ENCODE measurements at places on chromosomes 7 and 10.

DNA sequence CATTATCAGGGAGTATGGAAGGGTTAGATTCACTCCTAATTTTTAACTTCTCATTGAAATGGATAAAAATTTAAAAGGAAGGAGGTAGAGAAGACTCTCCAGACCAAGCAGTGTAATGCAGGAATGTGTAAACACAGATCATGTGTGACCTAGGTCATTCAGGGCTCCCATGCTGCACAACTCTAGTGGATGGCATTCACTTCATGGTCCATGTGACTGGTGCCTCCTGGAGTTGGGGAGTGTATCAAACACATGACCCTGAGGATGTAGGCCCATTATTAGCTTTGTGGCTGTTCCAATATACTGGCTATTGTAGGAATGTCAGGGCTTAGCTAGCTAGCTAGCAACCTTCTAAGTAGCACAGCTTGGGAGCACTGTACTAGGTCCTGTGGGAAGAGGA is 109.9 kb downstream of the SLC25A13 start:
- DNase-seq, result no peak

GRCh38 chr7:4190010-4190981 is 491.8 kb upstream of the FOXK1 start:
- DNase-seq, result no peak

GRCh38 chr7:134547397-134548054 is 1.4 kb upstream of the AKR1B15 start:
- no peak for DNase-seq

DNA sequence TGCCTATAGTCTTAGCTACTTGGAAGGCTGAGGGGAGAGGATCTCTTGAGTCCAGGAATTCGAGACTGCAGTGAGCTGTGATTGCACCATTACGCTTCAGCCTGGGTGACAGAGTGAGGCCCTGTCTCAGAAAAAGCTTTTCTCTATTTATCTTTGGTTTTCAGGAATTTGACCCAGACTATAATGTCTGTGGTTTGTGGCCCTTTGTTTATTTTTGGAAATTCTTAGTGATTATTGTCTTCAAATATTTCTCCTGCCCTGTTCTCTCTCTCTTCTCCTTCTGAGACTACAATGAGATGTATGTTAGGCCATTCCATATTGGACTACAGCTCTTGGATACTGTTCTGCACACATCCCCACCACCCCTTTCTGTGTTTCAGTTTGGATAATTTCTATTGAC is 4.7 kb downstream of the MUC12 start:
- no peak for DNase-seq

DNA sequence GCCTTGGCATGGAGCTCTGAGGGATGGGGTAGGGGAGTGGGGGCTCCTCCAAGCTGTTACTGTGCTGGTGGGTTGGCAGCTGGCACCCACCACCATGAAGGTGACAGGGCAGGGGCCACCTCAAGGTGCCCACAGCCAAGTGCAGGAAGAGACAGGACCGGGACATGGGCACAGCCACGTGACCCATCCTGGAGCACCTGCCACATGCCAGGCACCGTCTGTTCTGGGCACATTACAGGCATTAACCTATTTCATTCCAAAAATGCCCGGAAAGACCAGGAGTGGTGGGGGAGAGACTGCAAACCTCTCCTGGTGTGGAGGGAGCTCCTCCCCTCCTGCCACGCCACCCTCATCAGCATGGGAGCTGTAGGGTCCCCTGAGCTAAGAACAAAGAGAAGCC is 56.7 kb downstream of the CAMK2B start:
- DNase-seq, result no peak

- DNase-seq, result peak; percentile 44
These were observed 72.4 kb upstream of the SP4 start for GRCh38 chr7:21355406-21355874.

- no peak for DNase-seq
These were observed 64.2 kb upstream of the MEOX2 start for GRCh38 chr7:15750727-15751126.

- no peak for DNase-seq
These were observed 17.4 kb downstream of the SNX8 start for GRCh38 chr7:2296832-2297231.

- no peak for DNase-seq
These were observed 43.2 kb downstream of the PPP1R3C start for GRCh38 chr10:91589658-91590035.

DNA sequence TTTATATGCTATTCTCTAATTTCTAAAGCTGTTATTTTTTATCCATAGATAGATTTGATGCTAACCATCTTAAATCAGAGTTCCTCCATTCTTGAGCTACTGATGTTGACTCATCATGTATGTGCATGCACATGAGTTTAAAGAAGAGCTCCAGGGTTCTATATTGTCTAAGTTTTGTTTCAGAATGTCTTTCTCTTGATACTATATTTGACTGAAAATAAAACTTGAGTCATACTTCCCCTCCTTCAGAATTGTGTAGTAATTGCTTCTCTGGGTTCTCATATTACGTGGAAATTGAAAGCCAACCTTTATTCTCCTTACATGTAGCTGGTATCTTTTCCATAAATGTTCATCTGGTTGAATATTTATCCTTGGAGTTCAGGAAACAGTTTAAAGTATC is 89.4 kb downstream of the LRRTM3 start:
- no peak for DNase-seq

DNA sequence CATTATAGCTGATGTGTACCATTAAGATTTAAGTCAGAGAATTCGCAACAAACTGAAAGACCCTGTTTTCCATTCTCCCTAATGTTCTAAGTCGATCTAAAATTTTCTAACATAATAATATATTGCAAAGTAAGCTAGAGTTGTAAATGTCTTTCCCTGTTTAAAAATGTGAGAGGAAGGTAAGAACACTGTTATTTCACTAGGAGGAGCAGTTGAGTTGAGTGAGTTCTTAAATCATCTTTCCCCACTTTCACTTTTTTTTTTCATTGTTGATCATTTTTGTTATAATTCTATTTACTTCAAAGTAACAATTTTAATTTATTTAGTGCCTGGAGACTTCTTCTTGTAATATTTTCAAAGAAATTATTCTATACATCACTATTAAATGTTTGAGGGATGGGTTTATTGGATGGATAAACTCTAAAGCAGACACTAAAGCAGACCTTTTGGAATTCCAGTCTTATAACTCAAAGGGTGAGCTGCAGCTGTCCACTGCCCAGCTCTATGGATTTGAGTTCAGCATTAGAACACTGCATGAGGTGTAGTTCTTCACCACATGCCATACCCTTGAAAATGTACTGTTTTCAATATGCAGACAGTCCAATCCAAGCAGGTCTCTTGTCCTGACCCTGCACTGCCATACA is 181.3 kb upstream of the FZD1 start:
- no peak for DNase-seq

- no peak for DNase-seq
These were observed 224.6 kb downstream of the RELN start for GRCh38 chr7:103764901-103765300.

- no peak for DNase-seq
These were observed 111.8 kb upstream of the FOXP2 start for GRCh38 chr7:114302858-114303257.

- DNase-seq, result no peak
These were observed 75.1 kb upstream of the SMNDC1 start for GRCh38 chr10:110379831-110380230.

DNA sequence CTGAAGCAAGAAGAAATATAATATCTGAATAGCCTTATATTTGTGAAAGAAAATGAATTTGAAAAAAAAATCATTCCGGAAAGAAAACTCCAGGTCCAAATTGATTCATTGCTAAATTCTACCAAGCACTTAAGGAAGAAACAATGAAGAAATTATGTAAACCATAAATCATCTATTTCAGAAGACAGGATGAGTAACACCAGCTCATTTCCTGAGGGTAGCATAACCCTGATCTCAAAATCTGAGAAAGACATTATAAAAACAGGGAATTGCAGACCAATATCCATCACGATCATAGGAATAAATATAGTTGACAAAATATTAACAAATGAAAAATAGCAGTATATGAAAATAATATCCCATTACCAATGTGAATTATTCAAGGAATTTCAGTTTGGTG is 70.1 kb upstream of the RAB18 start:
- no peak for DNase-seq

DNA sequence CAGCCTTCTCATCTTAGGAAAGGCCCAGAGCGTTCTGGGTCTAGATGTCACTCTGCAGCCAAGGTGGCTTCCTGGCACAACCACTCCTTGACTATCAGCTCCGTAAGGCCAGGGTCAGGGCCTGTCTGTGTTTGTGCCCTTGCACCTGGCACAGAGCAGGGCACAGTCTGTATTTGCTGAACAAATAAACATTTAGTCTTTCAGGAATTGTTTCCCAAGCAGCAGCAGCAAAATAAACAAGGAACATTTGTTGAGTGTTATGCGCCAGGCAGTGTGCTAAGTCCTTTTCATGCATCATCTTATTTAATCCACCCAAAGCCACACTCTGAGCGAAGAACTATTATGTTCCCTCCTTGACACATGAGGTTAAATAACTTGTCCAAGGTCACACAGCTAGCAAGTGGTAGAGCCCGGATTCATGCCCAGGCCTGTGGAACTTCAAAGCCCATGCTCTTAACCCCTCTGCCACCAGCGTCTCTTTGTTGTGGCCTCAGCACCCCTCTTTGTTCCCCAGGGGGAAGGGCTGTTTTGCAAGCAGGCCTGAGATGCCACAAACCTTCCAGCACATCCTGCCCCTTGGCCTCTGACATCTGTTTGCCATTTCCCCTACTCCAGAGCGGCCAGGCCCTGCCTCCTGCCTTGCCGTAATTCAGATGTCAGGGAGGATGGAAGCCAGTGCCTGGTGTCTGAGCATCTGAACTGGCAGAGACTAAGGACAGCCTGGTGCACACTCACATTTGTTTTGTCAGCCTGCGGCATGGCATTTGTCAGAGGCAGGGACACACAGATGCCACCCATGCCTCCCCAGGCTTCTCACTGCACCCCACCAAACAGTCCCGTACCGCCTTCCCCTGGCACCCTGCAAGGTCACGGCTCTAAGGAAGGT is 325.8 kb upstream of the ZMIZ1 start:
- peak; percentile 46 for DNase-seq

- no peak for DNase-seq
These were observed 417.0 kb upstream of the PFKP start for GRCh38 chr10:2650328-2650727.
